ENCODE measurements at places on chromosomes 2 and 18. TPM values are rescaled to one million over a fixed set of nuclear protein-coding genes. Genes with fewer than 3 reads are reported as not detected.

The RGPD3 gene
- total RNA-seq = 1.3 TPM

The PROKR1 gene
- total RNA-seq = 2.8 TPM

The PLB1 gene
- total RNA-seq = 4.4 TPM

The IL1RL2 gene
- total RNA-seq = 0.63 TPM

The COL3A1 gene
- total RNA-seq = 19.1 TPM

The IL36RN gene
- not detected for total RNA-seq

The GALR1 gene
- 0.31 TPM for total RNA-seq

The FAM237A gene
- total RNA-seq = not detected

The LYPD6 gene
- 17.5 TPM for total RNA-seq

The FSIP2 gene
- total RNA-seq = 11.0 TPM

The DYNC2LI1 gene
- total RNA-seq = 48.2 TPM

The WDR7 gene
- 138 TPM for total RNA-seq

The DLGAP1 gene
- total RNA-seq = 277 TPM

The ADAM23 gene
- total RNA-seq = 37.2 TPM

The NEUROD1 gene
- 4.7 TPM for total RNA-seq

The CNPPD1 gene
- total RNA-seq = 27.5 TPM

The APLF gene
- total RNA-seq = 7.2 TPM

The TCF23 gene
- not detected for total RNA-seq

The STON1 gene
- 10.6 TPM for total RNA-seq

The TGIF1 gene
- 17.2 TPM for total RNA-seq

The KCNG3 gene
- 0.31 TPM for total RNA-seq

The NEU2 gene
- not detected for total RNA-seq

The CABYR gene
- 26.6 TPM for total RNA-seq

The FBXO15 gene
- total RNA-seq = 5.9 TPM

The REG3A gene
- total RNA-seq = not detected

The IL1B gene
- total RNA-seq = 2.2 TPM

The MAP3K19 gene
- 1.6 TPM for total RNA-seq

The CNDP1 gene
- total RNA-seq = 1.9 TPM

The MYO3B gene
- 0.94 TPM for total RNA-seq

The EHD3 gene
- total RNA-seq = 10.3 TPM

The EFR3B gene
- 69.5 TPM for total RNA-seq

The MYOM1 gene
- 2.2 TPM for total RNA-seq

The ST8SIA5 gene
- 31.9 TPM for total RNA-seq

The SERPINB11 gene
- total RNA-seq = not detected

The ELOA2 gene
- not detected for total RNA-seq

The SIGLEC15 gene
- total RNA-seq = not detected

The HTR2B gene
- total RNA-seq = 0.31 TPM

The UGT1A10 gene
- total RNA-seq = not detected

The SCN3A gene
- total RNA-seq = 313 TPM

The ABCA12 gene
- total RNA-seq = 0.63 TPM

The GPR35 gene
- 2.5 TPM for total RNA-seq

Data from parietal lobe (tissue), 2 donors.